Effector CD4-positive, alpha-beta T cell (primary cell): ENCODE measurements at places on chromosomes 7 and 10.
A peak's percentile ranks its signal among the peaks of the same experiment; 100 is the strongest.

DNA sequence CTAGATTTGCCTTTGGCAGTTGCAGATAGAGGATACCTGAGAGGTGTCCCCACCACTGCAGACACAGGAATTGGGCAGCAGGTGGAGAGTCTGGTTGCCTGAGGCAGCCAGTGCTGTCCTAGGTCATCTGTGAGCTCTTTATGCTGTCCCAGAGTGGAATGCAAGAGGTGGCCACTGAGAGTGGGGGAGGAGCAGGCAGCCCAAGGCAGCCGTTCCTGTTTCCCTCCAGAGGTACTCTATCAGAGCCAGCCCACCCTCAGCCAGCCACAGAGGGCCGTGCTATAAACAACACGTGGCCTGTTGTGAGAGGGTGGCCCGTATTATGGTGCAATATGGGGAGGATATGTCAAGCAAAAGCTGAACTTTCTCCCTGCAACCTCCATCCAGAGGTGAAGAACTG, 8.5 kb downstream of the LRRC18 start:
- no peak for DNase-seq

GRCh38 chr7:31939076-31939475, 131.1 kb downstream of the PDE1C start:
- DNase-seq: no peak

GRCh38 chr10:22481687-22482539, 136.6 kb downstream of the SPAG6 start:
- no peak for DNase-seq

GRCh38 chr10:63383141-63383540, 82.6 kb downstream of the JMJD1C start:
- no peak for DNase-seq

GRCh38 chr10:50919010-50919409, 33.6 kb upstream of the A1CF start:
- no peak for DNase-seq

DNA sequence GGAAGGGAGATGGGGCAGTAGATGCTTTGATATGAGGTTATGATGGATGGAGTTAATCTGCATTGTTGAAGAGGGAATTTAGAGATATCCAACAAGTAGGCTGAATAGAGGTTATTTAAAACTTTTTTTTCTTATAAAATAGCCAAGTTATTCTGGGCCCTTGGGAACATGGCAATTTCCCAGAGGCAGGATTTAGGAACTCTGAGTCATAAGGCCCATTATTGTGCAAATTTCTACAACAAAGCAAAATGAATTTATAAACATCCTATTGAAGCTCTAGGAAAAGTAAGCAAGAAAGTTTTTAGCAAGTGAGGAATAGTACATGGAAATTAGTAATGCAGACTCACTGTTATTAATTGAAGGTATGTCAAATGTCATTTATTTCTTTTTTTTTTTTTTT, 160.9 kb upstream of the NPY start:
- DNase-seq: no peak

- DNase-seq: no peak
These were observed 64.7 kb downstream of the DIP2C start for GRCh38 chr10:624605-625332.

- no peak for DNase-seq
These were observed 70.0 kb downstream of the CABCOCO1 start for GRCh38 chr10:61732629-61733278.

DNA sequence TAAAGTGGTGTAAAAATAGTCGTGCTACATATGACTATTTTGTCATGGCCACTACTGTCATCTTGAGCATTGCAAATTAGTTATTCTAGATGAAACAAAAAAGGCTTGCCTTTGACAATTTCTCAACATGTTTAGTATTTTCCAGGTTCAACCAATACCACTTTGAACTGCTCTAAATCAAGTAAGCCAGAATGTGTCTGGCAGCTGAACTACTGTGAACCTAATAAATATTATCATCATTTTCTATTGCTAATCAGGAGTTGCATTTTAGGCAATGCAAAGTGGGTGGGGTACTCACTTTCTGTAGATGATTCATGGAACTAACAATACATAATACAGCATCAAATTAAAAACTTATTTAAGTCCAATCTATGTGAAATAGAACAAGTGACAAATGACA, 877.2 kb downstream of the CNTNAP2 start:
- no peak for DNase-seq

GRCh38 chr7:119996634-119997033, 276.3 kb upstream of the KCND2 start:
- DNase-seq: no peak

GRCh38 chr7:109456116-109456515, 886.4 kb downstream of the DNAJB9 start:
- DNase-seq: no peak

- no peak for DNase-seq
These were observed 17.0 kb upstream of the WAPL start for GRCh38 chr10:86538547-86538946.

DNA sequence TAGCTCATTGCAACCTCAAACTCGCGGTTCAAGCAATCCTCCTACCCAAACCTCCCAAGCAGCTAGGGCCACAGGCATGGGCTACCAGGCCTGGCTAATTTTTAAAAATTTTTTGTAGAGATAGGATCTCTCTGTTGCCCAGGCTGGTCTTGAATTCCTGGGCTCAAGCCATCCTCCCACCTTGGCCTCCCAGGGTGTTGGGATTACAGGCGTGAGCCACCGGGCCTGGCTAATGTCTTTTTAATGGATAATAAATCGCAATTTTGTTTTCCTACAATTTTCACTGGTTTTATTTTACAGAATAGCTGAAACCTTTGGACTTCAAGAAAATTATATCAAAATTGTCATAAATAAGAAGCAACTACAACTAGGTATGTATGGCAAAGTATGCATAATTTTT, 10.9 kb downstream of the NUB1 start:
- no peak for DNase-seq

- DNase-seq: no peak
These were observed 31.9 kb upstream of the AGR3 start for GRCh38 chr7:16913643-16914042.

DNA sequence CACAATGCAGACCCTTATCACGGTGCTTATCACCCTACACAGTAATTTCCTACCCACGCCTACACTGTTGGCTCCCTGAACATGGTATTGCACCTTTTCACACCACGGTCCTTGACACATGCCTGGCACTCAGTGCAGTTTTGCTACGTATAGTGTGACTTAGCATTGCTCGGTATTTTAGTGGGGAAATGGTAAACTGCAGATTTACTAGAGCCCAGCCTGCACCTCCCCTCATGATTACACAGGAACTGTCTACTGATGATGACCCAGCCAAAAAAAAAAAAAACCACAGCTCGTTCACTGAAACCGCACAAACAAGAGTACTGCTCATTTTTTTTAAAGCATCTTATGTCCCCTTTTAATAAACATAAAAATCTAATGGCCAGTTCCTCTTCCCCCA, 124.2 kb upstream of the ZNF746 start:
- no peak for DNase-seq

DNA sequence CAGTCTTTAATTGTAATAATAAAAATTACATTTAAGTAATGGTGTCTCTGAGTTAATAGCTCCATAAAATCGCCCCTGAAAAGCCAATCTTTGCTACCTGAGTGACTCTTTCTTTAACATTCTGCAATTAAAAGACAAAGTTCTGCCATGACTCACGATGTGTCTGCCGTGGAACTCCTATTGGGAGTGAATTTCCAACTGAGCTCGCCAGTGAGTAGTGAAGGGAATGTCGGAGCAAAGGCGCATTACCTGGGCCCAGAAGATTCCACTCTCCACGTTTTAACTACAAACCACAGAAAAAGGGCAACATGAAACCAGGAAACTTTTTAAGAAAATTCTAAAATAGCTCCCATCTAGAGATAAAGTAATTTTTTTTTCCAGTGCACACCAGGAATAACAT, 36.9 kb upstream of the RNF32 start:
- DNase-seq: no peak

- no peak for DNase-seq
These were observed 153.9 kb downstream of the AGMO start for GRCh38 chr7:15407910-15408309.

GRCh38 chr7:142668495-142668894, 80.8 kb upstream of the PRSS1 start:
- no peak for DNase-seq

- no peak for DNase-seq
These were observed 92.7 kb downstream of the LSMEM1 start for GRCh38 chr7:112573302-112574039.

DNA sequence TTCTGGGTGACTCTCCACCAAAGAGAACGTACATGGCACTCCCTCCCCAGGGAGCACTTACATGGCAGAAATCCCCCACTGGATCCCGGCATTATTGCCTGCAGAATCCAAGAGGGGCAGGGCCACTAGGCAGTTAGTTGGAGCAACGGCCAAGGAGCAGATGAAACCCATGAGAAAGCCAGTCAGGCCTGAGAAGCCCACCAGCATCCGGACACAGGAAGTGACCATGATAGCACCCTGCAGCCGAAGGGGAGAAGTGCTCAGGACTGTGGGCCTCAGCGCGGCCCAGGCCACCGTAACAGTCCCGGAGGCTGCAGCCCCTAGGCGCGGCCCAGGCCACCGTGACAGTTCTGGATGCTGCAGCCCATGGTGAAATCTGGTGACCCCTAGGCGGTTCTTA, 43.5 kb downstream of the STRA8 start:
- DNase-seq: no peak

- DNase-seq: no peak
These were observed 11.9 kb upstream of the TEX36 start for GRCh38 chr10:125694883-125695282.

DNA sequence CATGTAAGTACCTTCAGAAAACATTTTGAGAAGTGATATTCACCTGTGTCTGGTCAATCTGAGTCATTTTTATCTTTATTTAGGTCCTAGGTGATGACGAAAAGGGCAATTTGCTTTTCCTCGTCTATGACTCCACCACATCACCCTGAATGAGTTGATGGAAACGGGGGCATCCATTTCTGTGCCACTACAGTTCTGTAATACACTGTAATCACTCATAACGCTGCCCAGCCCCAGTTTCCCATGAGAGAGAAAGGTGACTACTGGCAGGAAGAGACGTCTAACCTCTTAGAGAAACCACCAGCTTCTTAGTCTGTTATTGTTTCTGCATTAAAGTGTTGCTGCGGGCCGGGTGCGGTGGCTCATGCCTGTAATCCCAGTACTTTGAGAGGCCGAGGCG, 205.3 kb upstream of the MKLN1 start:
- no peak for DNase-seq

DNA sequence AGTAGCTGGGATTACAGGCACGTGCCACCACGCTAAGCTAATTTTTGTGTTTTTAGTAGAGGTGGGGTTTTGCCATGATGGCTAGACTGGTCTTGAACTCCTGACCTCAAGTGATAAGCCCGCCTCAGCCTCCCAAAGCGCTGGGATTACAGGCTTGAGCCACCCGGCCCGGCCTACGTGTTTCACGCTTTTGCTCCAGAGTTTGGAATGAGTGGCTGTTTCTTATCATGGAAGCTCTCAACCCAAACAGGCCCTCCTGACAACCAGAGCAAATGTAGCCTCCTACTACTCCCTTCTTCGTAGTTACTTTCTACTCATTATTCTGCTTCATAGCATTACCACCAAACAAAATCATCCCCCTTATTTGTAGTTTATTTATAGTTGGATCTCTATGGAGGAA, 26.8 kb upstream of the CASD1 start:
- no peak for DNase-seq

- no peak for DNase-seq
These were observed 511.7 kb downstream of the PLXDC2 start for GRCh38 chr10:20327954-20328353.

- DNase-seq: no peak
These were observed 724.2 kb downstream of the GATA3 start for GRCh38 chr10:8778713-8779112.

GRCh38 chr10:95532536-95532935, 28.6 kb downstream of the SORBS1 start:
- no peak for DNase-seq

DNA sequence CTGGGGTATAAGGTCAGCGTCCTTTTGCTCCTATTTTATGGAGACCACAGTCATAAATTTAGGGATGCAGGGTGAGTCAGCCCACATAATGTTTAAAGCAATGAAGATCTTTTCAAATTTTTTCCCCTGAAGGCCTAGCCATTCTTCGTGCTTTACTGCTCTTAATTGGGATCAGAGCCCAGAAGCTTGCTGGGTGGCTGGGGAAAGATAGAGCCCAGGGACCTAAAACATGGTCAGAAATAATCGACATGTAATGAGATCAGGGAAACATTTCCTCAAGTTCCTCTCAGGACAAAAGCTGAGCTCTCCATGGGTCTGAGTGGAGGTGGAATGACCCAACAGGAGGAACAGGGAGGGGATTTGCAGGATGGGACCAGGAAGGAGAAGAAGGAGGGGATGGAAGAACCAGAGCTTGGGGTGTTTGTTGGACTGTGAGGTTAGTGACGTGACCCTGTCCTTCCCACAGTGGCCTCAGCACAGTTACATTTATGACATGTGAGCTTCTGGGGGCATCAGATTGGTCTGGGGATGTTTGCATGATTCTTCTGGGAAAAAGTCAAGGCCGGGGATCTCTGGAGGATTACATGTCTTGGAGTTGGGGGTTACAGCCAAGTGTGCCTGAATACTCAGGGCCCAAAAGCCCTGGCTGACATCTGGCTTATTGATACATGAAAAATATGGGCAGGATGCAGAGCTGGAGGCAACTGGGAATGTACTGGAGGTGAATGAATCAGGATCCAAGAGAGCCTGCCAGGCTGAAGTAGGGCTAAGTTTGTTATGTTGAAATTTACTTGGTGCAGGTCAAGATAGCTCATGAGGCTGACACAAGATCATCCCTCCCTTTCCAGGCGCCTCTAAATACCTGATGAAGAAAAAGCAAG, 477.9 kb downstream of the RPS24 start:
- no peak for DNase-seq

DNA sequence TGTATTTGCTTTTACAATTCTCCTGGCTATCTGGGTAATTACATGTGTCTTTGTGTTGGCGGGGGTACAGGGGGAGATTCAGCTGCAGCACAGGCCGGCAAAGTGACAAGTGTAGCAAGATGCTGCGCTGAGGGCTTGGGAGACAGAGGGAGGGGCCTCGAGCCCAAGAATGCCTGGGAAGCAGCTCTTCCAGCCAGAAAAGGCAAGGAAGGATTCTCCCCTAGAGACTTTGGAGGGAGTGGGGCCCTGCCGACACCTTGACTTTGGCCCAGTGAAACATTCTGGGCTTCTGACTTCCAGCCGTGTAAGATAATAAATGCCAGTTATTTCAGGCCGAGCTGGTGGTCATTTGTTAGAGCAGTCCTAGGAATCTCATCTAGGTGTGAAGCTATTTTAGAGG, 7.2 kb upstream of the REPIN1 start:
- no peak for DNase-seq

- no peak for DNase-seq
These were observed 16.0 kb downstream of the PAPSS2 start for GRCh38 chr10:87675396-87676376.

- DNase-seq: peak; percentile 53
These were observed 25.1 kb upstream of the DDIT4 start for GRCh38 chr10:72248468-72249151.

DNA sequence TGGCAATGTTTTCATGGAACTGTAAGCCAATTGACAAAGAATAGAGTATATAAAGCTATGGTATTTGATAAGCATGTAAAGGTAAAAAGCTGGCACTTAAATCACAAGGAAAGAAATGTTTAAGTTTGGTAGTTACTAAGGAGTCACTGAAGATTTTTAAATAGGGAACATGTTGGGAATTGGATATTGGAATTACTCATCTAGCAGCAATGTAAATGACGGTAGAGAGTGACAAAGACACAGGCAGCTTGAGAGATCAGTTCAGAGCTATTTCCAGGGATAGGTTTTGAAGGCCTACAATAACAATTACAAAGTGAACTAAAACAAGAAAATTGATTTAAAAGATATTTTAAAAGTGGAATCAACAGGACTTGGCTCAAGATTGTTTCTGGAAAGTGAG, 36.8 kb downstream of the SP8 start:
- no peak for DNase-seq

- peak; percentile 87 for DNase-seq
These were observed at the start of gene GLRX3 for GRCh38 chr10:130136226-130137089. TSS of gene GLRX3 (plus strand) at chr10:130136391. CDS start at chr10:130136421, 30 bp downstream.
